ENCODE measurements at places on chromosomes 3 and 15. TPM values are rescaled to one million over a fixed set of nuclear protein-coding genes. Genes with fewer than 3 reads are reported as not detected.

GRCh38 chr3:53264718-53265117 lies 8.9 kb upstream of the TKT start:
- H3K36me3 ChIP-seq: no peaks in the 10 kb centered on the region
- peaks cover 20% of the 10 kb centered on the region for H3K4me1 ChIP-seq
- H3K27ac ChIP-seq: no peak overlapping the region
- no peaks in the 10 kb centered on the region for H3K27me3 ChIP-seq
- no peak for DNase-seq

DNA sequence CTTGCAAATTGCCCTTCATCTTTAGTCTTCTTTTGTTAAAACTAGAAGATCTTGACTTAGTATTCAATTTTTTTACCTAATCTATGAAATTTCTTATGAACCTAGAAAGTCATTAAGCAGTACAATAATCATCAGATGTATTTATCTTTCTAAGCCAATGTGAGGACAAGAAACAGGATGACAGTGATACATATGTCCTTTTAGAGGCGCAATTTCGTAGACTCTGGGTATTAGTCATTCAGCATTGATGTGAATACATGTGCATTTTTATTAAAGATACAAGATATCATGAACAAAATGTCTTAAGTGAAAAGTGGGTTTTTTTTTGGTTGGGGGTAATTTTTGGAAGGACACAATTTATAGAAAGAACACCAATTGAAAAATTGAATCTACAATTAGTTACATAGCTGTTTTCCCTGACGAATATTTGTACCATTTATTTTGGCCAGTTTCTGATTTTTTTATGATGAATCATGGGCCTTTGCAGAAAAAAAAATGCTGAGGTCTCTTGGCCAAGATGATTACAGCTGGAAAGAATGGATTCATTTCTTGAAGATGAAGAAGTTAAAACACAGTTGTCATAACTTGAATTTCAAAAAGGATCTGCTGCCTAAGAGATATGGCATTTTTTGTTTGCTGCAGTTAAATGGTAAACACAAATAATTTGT lies 48.9 kb upstream of the AGTR1 start:
- no peaks in the 10 kb centered on the region for H3K4me1 ChIP-seq
- H3K36me3 ChIP-seq: no peaks in the 10 kb centered on the region
- no peak overlapping the region for H3K4me3 ChIP-seq
- no peaks in the 10 kb centered on the region for H3K27me3 ChIP-seq

GRCh38 chr15:29090617-29091466 lies 178.8 kb downstream of the NSMCE3 start:
- DNase-seq: peak; percentile 59
- no peaks in the 10 kb centered on the region for H3K27me3 ChIP-seq
- H3K4me3 ChIP-seq: no peak overlapping the region
- H3K27ac ChIP-seq: no peak overlapping the region
- H3K4me1 ChIP-seq: no peaks in the 10 kb centered on the region

DNA sequence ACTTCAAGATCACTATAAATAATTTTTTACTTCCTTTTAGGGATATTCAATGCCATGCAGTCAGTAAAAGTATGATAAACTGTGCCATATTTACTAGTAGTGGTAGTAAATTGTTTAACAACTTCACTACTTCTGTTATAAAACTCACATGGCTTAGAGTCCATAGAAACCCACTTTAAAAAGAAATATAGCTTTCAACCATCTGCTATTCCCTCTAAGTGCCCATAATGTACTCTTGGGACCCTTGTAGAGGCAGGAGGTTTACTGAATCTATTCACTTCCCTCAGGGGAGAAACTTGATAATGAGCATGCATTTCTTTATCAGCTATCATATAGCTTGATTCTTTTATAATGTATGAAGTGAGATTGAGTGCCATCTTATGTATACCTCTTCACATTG lies 1448.4 kb upstream of the ALCAM start:
- no peaks in the 10 kb centered on the region for H3K27me3 ChIP-seq
- H3K36me3 ChIP-seq: no peaks in the 10 kb centered on the region
- H3K27ac ChIP-seq: no peak overlapping the region
- no peak overlapping the region for H3K4me3 ChIP-seq

DNA sequence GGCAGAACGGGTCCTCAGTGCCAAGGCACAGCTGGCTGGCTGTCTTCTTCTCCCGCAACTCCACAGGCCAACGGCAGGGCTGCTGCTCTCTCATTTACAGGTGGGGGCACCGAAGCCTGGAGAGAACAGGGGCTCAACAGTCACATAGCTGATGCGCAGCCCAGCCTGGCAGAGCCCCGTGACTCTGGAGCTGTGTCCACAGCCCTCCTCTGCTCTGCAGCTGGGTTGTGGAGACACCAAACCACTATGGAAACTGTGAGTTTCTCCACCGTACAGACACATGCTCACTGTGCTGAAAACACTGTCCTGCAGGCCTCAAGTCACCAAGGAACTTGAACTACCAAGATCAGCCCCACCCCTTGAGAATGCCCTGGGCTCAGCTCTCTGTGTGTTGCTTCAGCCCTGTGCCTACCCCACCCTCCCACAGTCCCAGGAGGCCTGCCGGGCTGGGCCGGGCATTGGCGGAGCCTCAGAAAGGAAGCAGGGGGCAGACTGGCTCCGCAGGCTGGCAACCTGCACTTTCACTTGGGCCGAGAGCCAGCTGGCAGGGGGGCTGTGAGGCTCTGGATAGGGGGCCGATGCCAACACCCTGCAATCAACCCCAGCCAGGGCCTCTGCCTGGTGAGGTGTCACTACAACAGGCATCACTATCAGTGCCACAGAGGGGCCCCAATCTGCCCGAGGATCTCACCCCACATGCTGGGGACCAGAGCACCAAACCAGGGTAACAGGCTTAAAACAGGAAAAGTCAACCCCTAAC lies 113.7 kb upstream of the RPL32 start:
- no peak overlapping the region for H3K4me3 ChIP-seq
- no peak for DNase-seq
- H3K4me1 ChIP-seq: peaks cover 6% of the 10 kb centered on the region
- H3K27me3 ChIP-seq: no peaks in the 10 kb centered on the region

- DNase-seq: peak; percentile 18
- no peak overlapping the region for H3K27ac ChIP-seq
- peaks cover 18% of the 10 kb centered on the region for H3K4me1 ChIP-seq
- H3K27me3 ChIP-seq: no peaks in the 10 kb centered on the region
- no peaks in the 10 kb centered on the region for H3K36me3 ChIP-seq
Measured at GRCh38 chr15:81182756-81183438, 13.8 kb upstream of the IL16 start.

Gene APOD
- total RNA-seq: not detected

- peak overlapping the region; percentile 73 for H3K4me3 ChIP-seq
- peaks cover 12% of the 10 kb centered on the region for H3K4me1 ChIP-seq
- DNase-seq: peak; percentile 64
- H3K27ac ChIP-seq: no peak overlapping the region
Measured at GRCh38 chr3:141231952-141232823, 563 bp downstream of the PXYLP1 start.

Gene CCDC39
- 3.3 TPM for total RNA-seq

Gene LMOD3
- total RNA-seq: not detected

Gene THSD4
- total RNA-seq: 2.4 TPM

Gene CLEC3B
- total RNA-seq: not detected

Gene IL5RA
- total RNA-seq: not detected

DNA sequence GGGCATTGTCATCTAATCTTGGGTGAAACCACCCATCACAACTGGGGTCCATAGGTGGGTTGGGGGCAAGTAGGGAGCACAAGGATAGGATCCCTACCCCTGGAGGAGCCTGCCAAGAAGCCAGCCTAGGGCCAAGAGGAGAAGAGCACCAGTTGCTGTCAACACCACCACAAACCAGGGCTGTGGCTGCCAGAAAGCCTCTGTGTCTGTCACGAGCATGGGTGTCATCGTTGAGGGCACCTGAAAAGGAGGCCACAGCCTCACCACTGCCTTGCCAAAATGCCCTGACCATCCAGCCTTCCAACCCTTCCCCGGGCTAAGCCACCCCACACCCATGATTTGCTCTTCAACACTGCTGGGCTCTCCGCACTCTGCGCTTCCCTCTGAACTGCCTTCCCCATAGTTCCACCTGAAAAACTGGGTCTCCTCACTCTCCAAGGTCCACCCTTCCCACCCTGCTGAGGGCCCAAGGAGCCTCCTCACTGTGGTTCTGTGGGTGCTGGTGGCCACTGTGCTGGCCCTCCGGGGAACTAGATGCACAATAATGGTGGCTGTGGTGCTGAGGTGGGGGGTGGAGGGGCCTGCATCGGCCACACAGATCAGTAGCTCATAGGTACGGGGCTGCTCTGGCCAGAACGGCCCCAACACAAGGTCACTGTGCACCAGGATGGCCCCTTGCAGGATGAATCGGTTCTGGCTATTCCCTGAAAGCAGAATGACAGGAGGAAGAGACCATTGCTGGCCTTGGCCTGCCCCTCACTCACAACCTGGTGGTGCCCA lies 6.2 kb upstream of the IP6K1 start:
- DNase-seq: no peak
- H3K36me3 ChIP-seq: no peaks in the 10 kb centered on the region
- H3K4me3 ChIP-seq: no peak overlapping the region
- no peaks in the 10 kb centered on the region for H3K27me3 ChIP-seq
- no peak overlapping the region for H3K27ac ChIP-seq
- H3K4me1 ChIP-seq: no peaks in the 10 kb centered on the region

DNA sequence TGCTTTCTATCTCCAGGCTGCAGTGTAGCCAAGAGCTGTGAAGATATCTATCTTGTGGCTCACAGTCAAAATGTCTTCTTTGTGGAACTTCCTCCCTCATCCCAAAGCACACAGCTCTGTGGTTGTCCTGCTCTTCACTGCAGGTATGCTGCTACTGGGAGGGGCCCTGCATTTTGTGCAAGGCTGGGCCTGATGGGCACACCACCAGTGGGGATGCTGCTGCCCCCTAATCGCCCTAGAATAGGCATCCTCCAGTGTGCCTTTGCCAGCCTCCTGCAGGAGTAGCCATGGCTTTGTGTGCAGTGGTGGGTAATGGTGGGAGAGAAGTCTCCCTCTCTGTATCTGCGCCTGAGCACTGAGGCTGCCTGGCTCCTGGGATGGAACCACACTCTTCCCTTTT lies 297.3 kb downstream of the DOCK3 start:
- H3K4me3 ChIP-seq: no peak overlapping the region
- no peaks in the 10 kb centered on the region for H3K4me1 ChIP-seq
- H3K36me3 ChIP-seq: no peaks in the 10 kb centered on the region
- no peak for DNase-seq
- H3K27ac ChIP-seq: no peak overlapping the region
- no peaks in the 10 kb centered on the region for H3K27me3 ChIP-seq

DNA sequence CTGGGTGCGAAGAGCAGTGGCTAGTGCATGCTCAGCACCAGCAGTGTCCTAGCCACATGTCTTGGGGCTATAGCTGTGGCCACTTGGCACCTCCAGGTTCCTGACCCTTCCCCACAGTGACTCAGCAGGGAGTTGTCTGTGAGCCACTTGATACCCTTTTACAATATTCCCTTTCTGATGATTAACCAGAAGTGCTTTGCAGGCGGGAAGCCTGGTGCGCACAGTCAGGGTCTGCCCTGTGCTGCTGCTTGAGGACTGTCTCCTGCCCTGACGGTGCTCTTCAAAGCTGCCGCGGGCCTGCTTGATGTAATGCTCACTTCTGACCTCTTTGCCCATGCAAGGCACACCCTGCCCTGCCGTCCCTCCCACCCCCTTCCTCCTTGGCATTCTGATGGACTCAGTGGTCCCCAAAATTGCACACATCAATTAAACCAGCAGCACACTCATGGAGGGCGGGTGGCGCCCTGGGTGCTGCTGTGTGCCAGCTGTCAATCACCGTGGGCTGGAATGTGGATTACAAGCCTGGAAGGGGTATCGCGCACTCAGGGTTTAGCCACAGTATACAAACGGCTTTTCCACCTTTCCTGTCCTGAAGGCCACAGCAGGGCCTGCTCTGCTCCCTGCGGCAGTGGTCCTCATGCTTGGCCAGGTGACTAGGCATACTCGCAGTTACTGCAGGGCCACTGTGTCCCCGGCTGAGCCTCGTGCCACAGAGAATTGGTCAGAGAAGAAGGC lies 40.9 kb upstream of the PCSK6 start:
- peaks cover 12% of the 10 kb centered on the region for H3K4me1 ChIP-seq
- no peak overlapping the region for H3K4me3 ChIP-seq
- H3K36me3 ChIP-seq: no peaks in the 10 kb centered on the region
- DNase-seq: peak; percentile 33
- no peaks in the 10 kb centered on the region for H3K27me3 ChIP-seq
- H3K27ac ChIP-seq: no peak overlapping the region

DNA sequence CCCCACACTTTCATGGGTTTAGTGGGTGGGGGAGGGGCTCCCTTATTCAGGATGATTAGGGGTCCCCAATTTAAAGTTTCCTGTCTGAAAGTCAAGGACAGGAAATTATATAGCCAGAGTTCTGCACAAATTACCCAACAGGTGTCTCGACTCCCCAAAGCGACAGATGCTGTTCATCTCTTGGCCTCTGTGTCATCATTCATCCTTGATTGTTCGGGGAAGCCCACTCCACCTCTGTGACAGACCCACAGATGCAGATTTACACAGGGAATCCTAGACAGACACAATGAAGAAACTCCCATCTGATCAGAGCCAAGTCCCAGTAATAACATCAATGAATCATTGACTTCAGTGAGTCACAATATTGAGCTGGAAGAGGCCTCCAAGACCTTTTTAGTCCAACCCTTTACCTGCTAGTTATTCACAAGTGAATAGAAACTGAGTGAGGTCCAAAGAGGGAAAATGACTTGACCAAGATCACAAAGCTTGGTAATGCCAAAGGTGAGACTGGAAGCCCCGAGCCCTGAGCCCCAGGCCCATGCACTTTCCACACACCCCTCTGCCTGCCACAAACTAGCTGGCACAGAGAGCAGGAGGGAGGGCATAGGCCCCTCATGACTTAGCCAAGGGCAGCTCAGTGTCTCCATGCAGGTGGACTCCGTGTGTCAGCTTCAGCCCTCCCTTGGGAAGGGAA lies 7.9 kb upstream of the SRP14 start:
- H3K4me1 ChIP-seq: peaks cover 10% of the 10 kb centered on the region
- no peak for DNase-seq
- no peak overlapping the region for H3K27ac ChIP-seq
- H3K27me3 ChIP-seq: no peaks in the 10 kb centered on the region
- H3K36me3 ChIP-seq: no peaks in the 10 kb centered on the region
- no peak overlapping the region for H3K4me3 ChIP-seq

DNA sequence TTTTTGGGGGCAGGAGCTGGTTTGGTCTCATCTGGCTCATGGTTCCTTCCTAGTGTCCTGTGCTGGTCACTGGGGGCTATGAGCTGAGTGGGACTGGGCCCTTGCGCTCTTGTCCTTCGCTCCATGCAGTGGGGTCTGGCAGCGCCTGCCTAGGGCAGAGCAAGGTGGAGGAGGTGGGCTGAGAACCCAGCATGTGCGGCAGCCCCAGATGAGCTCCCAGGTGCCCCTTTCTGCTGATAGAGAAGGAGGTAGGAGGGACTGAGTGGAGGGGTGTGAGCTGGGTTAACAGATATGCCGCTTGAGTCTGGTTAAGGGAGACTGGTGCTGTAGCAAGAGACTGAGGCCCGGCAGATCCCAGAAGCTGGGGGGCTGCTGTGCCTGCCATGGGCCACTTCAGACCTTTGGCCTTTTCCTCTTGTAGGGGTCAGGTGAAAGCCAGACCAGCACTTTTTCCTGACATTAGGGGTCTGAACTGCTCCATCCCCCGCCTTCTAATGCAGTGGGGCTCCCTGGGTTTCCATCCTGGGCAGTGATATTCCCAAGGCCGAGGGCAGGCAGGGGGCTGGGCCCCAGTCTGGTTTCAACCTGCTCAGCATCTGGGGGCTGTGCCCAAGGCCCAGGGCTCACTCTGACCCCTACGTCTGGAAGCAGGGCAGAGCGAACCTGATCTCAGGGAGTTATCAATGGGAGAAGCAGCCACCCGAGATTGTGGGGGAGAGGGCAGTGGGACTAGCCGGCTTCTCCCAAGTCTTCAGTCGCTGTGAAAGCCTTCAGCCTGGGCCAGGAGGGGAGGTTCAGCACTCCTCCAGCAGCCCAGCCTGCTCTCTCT lies 62.9 kb upstream of the PRR23C start:
- H3K27me3 ChIP-seq: peaks cover 13% of the 10 kb centered on the region

All from neural progenitor cell (in vitro differentiated cells).